Stimulated activated naive B cell treated with anti-CD40 and anti-IgM and Interleukin-4, amounts not matched to agents 10 μg/mL and 1 μg/mL and 100 μg/mL, for 72 hours (primary cell): ENCODE measurements at places on chromosomes 7 and 10.

DNA sequence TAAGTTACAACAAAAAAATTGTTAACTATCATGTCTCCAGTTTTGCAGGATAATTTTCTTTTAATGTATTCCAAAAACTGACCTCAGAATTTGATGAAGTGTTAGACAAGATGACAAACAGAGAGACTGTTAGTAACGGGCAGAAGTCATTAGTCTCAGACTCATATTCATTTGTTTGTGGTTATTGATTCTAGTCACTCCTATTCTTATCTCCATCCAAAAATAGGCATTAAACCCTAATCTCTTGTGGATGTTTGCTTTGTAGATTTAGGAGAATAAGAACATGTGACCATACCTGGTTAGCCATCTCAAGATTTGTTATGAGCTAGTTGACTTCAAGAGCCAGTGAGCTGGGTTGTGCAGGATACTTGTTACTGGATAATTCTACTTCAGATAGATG is 261.1 kb downstream of the AUTS2 start:
- DNase-seq: no peak

GRCh38 chr10:82813856-82814255 is 938.9 kb downstream of the NRG3 start:
- no peak for DNase-seq

DNA sequence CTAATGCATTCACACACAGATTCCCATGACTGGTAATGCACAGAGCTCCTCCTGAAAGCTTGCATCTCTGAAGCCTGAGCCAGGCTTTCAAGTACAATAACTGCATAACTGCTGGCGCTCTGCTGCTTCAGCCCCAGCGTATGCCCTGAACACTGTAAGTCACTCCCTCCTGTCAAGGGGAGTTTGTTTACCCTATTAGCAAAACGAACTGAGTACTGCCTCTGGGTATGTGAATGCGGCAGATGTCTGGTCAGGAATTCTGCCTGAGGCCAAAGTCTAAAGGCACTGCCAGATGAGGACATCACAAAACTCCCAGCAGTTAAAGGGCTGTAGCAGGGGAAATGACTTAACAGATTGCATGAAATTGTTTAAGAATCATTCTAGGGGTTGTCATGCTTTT is 97.7 kb downstream of the NRCAM start:
- DNase-seq: no peak

DNA sequence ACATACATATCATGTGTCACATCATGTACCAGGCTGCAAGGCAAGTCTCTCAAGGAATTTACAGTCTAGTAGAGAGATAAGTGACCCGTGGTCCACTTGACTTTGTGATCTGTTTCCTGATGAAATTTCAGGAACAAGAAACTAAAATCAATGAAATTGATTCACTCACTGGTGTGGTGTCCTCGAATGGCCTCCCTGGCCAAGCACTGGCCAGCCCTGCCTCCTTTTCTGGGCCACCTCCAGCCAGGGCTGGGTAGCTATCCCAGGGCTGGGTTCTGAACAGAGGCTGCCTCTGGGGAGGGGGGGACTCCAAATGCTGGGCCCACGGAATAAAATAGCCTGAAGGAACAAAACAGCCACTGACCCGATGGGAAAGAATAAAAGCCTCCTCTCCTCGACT is 182.2 kb downstream of the HERPUD2 start:
- no peak for DNase-seq

- no peak for DNase-seq
Observed at GRCh38 chr7:149633976-149634945, 136.7 kb upstream of the ZNF746 start.

DNA sequence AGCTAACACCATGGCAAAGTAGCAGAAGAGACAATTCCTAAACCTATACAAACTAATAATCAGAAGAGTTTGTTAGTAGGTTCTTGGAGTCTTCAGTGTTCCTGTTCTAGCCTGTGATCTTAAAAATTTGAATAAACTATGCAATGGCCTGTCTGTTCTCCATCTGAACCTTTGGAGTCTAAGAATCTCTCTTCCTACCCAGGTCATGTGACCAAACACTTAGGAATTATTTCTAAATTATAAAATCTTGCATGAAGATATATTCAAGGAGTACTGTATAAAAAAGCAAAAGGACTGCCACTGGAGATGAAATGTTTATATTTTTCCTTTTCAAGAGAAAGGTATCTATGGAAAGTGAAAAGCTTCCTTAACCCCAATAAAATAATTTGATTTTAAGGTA is 2.4 kb downstream of the MKI67 start:
- DNase-seq: no peak

GRCh38 chr10:117550599-117551329 is 8.2 kb downstream of the EMX2 start:
- DNase-seq: no peak

- no peak for DNase-seq
Observed at GRCh38 chr7:122260336-122260735, 44.2 kb downstream of the FEZF1 start.

GRCh38 chr10:91745090-91745831 is 53.0 kb upstream of the TNKS2 start:
- DNase-seq: no peak

GRCh38 chr10:59006511-59007306 is 169.7 kb upstream of the PHYHIPL start:
- no peak for DNase-seq

- no peak for DNase-seq
Observed at GRCh38 chr7:102387064-102387463, 9.1 kb upstream of the PRKRIP1 start.

GRCh38 chr10:123287594-123288247 is 133.5 kb downstream of the BUB3 start:
- DNase-seq: no peak

- DNase-seq: no peak
Observed at GRCh38 chr7:42734568-42734967, 177.3 kb downstream of the C7orf25 start.

DNA sequence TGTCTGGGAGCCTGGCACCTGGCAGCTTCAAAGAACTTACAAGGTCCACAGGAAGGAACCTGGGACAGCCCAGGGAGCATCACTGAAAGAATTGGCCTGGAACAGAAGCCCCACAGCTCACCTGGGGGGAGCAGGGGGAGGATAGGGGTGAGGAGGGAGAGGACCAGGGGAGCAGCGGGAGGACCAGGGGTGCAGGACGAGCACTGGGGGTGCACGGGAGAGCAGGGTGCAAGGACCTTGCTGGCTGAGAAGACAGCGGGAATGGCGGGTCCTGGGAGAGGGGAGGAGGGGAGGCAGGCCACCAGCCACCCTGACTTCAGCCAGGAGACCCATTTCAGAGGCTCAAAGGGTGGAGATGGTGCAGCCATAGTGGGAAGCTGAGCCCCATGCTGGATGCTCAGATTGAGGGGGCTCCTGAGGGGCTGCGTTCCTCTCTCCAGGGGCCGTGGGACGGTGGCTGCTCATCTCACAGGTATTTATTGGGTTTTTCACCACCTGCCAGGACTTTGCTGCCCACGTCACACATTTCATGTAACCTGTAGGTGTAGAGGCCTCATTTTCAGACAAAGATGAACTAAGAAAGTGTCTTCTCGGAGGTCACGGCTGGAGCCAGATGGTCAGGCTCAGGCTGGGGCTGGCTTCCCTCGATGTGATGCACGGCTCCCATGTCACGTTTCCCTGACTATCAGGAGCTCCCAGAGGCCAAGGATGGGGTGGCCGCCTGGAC is 110.1 kb downstream of the WDR37 start:
- DNase-seq: no peak

GRCh38 chr10:77313066-77313750 is 324.4 kb downstream of the KCNMA1 start:
- no peak for DNase-seq

DNA sequence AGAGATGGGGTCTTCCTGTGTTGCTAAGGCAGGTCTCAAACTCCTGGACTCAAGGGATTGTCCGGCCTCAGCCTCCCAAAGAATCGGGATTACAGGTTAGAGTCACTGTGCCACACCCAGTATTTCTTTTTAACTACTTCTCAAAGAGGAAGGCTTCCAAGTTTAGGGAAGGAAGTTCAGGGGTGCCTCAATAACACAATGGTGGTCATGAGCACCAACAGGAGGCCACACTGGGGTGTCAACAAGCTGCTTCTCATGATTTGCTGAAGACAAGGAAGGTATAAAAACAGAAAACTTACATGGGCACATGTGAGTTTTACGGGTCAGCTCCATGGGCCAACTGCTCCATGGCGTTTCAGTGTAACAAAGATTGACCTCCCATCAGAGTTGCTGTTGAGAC is 160.5 kb downstream of the TNS3 start:
- DNase-seq: no peak

- no peak for DNase-seq
Observed at GRCh38 chr10:122861711-122862161, 16.1 kb upstream of the CUZD1 start.

DNA sequence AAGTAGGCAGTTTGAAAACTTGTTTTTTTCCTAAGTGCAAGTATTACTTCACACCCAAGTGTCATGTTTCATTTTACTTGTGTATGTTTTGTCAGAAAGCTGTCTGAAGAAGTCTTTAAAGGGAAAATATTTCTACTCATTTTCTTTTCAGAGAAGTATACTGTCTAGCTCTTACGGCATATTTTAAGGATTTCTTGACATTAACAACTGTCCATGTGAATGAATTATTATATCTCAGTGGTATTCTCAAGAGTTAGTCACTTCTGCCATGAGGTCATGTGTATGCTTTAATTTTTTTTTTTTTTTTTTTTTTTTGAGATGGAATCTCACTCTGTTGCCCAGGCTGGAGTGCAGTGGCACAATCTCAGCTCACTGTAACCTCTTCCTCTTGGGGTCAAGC is 229.5 kb downstream of the BICC1 start:
- no peak for DNase-seq

GRCh38 chr10:14062528-14063260 is 268.0 kb downstream of the FRMD4A start:
- no peak for DNase-seq

DNA sequence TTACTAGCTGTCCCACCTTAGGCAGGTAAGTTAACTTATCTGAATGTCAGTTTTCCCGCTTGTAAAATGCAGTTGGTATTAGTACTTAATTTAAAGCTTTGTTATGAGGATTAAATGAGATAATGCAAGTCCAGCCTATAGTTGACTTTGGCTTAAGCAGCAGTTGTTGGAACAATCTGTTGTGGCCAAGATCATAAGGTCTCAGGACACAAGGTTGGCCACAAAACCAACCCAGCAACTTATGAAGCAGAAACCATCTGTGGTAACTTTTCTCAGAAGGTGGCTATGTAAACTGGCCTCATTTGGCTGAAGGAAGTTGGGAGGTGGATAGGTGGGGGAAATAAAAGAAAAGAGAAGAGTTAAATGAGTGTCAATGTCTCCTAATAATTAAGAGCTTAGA is 29.4 kb downstream of the ENTPD1 start:
- no peak for DNase-seq

DNA sequence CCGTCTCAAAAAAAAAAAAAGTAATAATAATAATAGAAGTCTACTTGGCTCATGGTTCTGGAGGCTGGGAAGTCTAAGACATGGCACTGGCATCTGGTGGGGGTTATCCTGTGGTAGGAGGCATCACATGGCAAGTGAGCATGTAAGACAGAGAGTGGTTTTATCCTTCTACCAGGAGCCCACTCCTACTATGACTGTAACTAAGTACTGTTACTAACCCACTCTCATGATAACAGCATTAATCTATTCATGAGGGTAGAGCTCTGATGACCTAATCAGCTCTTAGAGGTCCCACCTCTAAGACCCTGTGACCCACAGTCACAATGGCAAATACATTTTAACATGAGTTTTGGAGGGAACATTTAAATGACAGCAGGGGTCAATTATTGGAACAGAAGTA is 43.3 kb upstream of the NRF1 start:
- DNase-seq: no peak

GRCh38 chr7:81924494-81924893 is 154.6 kb upstream of the HGF start:
- DNase-seq: no peak

GRCh38 chr7:98105942-98106544 is 619 bp upstream of the LMTK2 start:
- DNase-seq: no peak

GRCh38 chr10:32227802-32228201 is 119.2 kb downstream of the EPC1 start:
- DNase-seq: no peak

- DNase-seq: no peak
Observed at GRCh38 chr10:126895214-126895781, 9.9 kb upstream of the DOCK1 start.

GRCh38 chr10:3008518-3009195 is 58.7 kb upstream of the PFKP start:
- peak; percentile 15 for DNase-seq

- DNase-seq: no peak
Observed at GRCh38 chr7:35286422-35286821, 32.5 kb upstream of the TBX20 start.

DNA sequence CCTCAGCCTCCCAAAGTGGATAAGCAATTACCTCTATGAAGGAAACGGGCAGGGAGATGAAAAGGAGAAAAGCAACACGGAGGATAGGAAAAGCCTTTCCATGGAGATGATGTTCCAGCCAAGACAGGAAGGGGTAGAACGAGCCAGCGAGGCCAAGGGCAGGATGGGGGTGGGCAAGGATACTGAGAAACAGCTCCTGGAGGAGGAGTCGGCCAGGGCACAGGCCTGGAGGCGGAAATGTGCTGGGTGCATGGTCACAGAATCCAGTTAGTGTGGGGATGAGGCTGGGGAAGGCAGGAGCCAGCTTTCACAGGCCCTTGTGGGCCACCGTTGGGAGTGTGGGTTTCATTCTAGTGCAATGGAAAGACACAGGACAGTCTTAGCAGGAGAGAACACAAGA is 162.6 kb downstream of the JAZF1 start:
- no peak for DNase-seq

DNA sequence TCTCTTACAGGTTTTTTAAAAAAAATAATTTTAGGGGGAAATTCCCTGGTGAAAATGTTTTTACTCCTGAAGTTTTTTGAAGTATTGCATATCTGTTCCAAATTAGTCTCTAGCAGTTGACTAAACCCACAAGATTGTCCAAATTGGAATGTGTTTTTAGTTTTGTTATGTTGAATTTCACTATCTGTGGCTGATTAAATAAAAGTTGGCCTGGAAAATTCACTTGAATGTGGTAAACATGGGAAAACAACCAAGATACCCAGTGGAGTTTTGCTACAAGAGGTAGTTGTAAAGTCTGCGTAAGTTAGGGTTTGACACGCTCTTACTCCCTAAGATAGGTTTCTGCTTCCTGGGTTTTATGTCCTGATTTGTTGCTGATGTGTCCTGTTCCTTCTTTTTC is 3.3 kb downstream of the TSGA13 start:
- DNase-seq: no peak

DNA sequence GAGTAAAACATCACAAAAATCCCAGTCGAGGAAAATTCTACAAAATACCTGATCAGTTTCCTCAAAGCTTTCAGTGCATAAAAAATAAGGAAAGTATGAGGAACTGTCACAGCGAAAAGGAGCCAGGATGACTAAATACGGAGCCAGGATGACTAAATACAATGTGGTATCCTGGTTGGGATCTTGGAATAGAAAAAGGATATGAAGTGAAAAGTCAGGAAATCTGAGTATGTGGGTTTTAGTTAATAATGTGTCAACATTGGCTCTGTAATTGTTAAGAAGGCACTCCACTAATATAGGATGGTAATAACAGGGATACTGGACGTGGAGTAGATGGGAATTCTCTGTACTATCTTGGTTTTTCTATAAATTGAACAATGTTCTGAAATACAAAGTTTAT is 175.5 kb downstream of the SUGCT start:
- no peak for DNase-seq

- no peak for DNase-seq
Observed at GRCh38 chr7:36264913-36265516, 112.0 kb downstream of the EEPD1 start.
